ENCODE measurements at places on chromosomes 4 and X.

DNA sequence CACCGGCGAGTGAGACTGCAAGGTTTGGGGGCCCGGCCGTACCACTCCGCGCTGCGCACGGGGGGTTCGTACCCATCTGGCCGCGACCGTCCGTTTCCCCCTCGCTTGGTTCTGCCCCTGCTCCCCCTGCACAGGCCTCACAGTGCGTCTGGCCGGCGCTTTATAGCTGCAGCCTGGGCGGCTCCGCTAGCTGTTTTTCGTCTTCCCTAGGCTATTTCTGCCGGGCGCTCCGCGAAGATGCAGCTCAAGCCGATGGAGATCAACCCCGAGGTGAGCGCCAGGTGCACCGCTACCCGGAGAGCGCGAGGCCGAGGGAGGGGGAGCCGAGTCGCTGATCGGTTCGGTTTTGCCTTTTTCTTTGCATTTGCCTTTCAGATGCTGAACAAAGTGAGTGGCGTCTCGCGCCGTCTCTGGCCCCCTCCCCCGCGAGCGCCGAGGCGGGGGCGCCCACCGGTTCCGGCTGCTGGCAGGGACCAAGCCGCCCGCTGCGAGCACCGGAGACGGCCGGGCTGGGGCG lies at the start of gene UCHL1:
Gene UCHL1 (plus strand): TSS at position 189 of the 517 bp plus-strand sequence. CDS start 49 bp downstream, at position 238.
- DNase-seq = no peak

- DNase-seq = no peak
Observed at GRCh38 chr4:180407275-180407885, 1835.8 kb upstream of the TENM3 start.

GRCh38 chr4:139501117-139501516 lies 47.2 kb downstream of the RAB33B start:
- no peak for DNase-seq

GRCh38 chrX:103656617-103657016 lies 27.8 kb downstream of the TCEAL1 start:
- DNase-seq = no peak

DNA sequence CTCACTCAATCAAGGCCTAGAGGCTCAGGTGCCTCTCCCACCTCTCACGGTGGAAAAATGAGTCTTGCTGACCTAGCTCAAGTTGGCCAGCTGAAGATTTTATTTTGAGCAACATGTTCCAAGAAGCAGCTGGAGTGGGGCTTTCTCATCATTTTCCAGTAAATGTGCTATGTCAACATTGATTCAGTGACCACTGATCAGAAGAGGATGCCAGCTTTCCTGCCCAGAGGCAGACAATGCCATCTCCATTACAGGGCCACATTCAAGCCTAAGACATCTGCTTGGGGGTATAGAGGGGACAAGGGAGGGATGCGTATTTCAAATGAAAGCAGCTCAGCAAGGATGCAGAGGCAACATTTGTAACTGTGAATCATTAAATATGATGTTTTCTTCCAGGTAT lies 3.0 kb downstream of the MEPE start:
- no peak for DNase-seq

GRCh38 chrX:38923451-38923969 lies 122.3 kb downstream of the MID1IP1 start:
- DNase-seq = no peak

- DNase-seq = no peak
Observed at GRCh38 chrX:18594079-18594478, 77.8 kb downstream of the RS1 start.

GRCh38 chr4:183903021-183903760 lies 1.9 kb upstream of the STOX2 start:
- no peak for DNase-seq

- DNase-seq = no peak
Observed at GRCh38 chrX:32045149-32045548, 973.3 kb upstream of the FTHL17 start.

DNA sequence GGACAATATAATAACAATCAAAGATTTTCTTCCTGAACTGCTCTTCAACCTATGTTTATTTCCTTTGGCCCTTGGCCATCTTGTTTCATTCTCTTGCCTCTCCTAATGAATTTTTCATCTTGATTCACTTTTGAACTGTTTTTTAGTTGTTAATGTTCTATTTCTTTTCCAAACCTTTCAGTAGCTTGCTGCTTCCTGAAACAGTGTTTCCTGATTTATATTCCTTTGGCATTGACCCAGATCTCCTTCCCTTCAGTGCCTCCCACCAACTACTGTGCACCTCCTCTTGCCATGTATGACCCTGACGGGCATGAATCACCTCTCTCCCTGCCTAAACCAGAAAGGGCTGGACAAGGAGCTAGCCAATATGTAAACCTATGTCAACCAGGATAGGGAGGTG lies 25.6 kb upstream of the SPP1 start:
- no peak for DNase-seq

GRCh38 chrX:118225711-118226428 lies 109.3 kb upstream of the KLHL13 start:
- peak; percentile 5 for DNase-seq

DNA sequence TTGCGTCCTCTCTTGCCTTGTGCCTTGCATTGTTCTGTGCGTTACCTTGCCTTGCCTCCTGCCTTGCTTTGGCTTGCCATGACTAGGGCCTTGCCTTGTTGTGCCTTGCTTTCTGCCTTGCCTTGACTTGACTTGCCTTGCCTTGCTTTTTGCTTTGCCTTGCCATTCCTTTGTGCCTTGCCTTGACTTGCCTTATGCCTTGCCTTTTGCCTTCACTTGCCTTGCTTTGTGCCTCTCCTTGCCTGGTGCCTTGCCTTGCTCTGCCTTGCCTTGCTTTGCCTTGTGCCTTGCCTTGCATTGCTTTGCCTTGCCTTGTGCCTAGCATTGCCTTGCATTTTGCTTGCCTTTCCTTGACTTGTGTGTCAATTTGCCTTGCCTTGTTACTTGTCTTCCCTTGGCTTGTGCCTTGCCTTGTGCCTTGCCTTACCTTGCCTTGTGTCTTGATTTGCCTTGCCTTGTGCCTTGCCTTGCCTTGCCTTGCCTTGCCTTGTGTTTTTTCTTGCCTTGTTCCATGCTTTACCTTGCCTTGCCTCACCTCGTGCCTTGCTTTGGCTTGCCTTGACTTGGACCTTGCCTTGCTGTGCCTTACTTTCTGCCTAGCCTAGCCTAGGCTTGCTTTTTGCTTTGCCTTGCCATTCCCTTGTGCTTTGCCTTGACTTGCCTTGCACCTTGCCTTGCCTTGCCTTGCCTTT lies 95.8 kb downstream of the TAB3 start:
- DNase-seq = no peak

DNA sequence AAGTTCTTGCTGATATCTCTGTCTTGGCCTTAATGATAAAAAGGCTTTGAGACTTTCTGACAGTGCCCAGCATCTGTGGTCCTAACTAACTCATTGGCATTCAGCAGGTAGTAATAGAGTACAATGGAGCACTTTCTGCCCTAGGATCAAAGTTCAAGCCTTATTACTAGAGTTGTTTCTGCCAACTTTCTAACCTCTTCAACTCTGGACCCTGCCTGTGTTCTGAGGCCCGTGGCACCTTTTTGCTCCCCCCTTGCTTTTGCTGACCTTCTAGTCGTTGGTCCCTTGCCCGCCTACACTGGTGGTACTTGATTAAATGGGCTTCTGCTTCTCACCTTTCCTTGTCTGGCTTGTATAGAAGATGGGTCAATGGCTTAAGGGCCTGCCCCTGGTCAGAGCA lies 126.3 kb downstream of the PPARGC1A start:
- no peak for DNase-seq

- no peak for DNase-seq
Observed at GRCh38 chr4:20538905-20539304, 161.4 kb upstream of the PACRGL start.

- no peak for DNase-seq
Observed at GRCh38 chrX:22141047-22141730, 109.1 kb downstream of the PHEX start.

DNA sequence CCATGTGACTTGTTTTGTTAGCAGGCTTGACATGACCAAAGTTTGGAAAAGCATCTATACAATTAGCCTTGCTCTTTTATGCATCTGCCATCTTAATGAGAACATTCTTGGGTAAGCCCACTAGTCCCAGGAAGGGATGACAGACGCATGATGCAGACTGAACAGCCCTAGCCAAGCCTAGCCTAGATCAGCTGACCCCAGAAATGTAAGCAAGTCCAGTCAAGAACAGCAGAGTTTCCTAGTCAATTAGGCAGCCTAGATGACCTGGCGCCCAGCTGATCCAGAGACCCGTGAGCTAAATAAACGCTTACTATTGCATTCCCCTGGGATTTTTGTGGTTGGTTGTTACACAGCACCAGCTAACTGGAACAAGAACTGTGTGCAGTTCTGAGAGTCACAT lies 457.9 kb downstream of the BCOR start:
- DNase-seq = no peak

DNA sequence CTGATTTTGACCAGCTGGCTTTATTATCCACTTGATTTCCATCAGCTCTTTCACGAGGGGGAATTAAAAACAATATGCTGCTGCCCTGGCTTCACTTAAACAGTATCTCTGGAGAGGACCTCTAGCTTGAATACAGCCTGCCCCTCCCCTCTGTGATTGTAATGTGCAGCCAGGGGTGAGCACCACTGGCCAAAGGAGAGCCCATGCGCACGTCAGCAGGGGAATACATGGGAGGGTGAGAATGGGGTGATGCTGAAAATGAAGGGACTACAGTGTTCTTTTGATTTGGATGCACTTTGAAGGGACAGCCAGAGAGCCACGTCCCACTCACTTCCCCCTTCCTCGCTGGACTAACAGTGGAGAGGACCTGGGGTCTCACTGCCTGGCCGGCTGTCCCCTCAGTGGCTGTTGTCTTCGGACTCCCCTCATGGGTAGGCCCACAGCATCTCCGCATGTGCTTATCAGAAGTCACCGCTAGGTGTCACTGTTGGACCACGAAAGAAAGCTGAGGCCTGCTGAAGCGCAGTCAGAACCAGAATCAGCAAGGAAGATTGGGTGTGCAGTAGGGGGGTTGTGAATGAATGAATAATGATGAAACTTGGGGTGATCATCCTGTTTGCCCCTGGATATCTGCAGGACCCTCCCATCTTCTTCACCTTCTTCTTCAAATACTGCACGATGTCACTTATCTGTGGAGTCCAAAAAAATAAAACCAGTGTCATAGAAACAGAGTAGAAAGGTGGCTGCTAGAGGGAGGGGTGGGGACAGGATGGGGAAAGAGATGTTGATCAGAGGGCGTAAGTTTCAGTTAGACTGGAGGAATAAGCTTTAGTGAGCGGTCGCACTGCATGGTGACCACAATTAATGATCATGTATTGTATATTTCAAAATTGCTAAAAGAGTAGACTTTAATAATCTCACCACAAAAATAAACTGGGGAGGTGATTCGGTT lies 32.8 kb downstream of the CLCN4 start:
- peak; percentile 15 for DNase-seq

DNA sequence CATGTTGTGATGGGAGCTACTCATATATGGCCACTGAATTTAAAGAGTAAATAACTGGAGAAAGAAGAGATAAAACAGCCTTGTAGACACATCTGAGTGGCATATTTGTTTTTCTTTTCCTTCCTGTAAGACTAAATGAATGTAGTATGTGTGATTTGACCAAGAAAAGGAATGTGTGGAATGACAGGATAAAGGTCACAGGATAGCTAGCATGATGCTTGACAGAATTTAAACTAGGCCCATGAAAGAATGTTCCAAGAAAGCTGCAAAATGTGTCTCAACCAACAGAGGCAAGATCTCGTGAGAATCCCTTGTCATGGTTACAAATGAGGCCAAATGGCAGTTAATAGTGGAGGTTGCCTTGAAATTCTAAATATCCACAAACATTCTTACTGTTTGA lies 137.0 kb downstream of the KCNIP4 start:
- DNase-seq = no peak

DNA sequence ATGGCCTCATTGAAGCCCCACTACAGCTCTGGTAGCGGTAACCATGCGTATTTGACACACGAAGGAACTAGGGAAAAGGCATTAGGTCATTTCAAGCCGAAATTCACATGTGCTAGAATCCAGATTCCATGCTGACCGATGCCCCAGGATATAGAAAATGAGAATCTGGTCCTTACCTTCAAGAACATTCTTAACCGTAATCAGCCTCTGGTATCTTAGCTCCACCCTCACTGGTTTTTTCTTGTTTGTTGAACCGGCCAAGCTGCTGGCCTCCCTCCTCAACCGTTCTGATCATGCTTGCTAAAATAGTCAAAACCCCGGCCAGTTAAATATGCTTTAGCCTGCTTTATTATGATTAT lies 876 bp downstream of the HPRT1 start:
- no peak for DNase-seq

- DNase-seq = peak; percentile 23
Observed at GRCh38 chrX:74383611-74384010, 37.7 kb upstream of the SLC16A2 start.

- no peak for DNase-seq
Observed at GRCh38 chr4:150577796-150578195, 4.2 kb upstream of the MAB21L2 start.

GRCh38 chr4:189092581-189092980 lies 848.1 kb upstream of the FRG1 start:
- DNase-seq = no peak

GRCh38 chr4:121777625-121778024 lies 12.7 kb upstream of the SMIM43 start:
- DNase-seq = no peak

- DNase-seq = peak; percentile 37
Observed at GRCh38 chr4:165096776-165097175, 15.9 kb downstream of the TMEM192 start.

- no peak for DNase-seq
Observed at GRCh38 chrX:101619364-101619763, 1.6 kb upstream of the ARMCX6 start.

Measured in AML-193 (cell line).